ENCODE measurements at places on chromosomes 12 and 14. TPM values are rescaled to one million over a fixed set of nuclear protein-coding genes. Genes with fewer than 3 reads are reported as not detected.

RFX4 gene
- total RNA-seq = not detected

GRCh38 chr12:51636581-51636980, 45.5 kb downstream of the SCN8A start:
- no peak for DNase-seq
- H3K4me1 ChIP-seq = peaks cover 8% of the 10 kb centered on the region
- no peaks in the 10 kb centered on the region for H3K27me3 ChIP-seq
- no peaks in the 10 kb centered on the region for H3K36me3 ChIP-seq
- H3K27ac ChIP-seq = no peak overlapping the region

DNA sequence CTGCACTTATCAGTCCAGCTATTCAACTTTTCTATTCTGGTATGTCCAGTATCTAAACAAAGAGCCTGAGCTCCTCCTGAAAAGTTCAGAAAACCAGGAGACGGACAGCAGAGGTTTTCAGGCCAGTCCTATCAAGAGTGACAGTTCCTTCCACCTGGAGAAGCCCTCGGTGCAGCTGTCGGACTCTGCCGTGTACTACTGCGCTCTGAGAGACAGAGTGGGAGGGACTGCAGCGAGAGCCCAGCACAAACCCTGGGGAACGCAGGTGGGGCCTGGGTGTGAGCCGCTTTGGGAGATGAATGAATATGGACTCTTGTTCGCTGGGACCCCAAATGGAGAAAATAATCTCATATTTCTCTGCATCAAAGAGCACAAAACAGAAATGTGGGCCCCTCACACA, 329.8 kb upstream of the OR4E1 start:
- H3K27ac ChIP-seq = no peak overlapping the region
- no peaks in the 10 kb centered on the region for H3K4me1 ChIP-seq
- H3K4me3 ChIP-seq = no peak overlapping the region
- no peak for DNase-seq
- no peaks in the 10 kb centered on the region for H3K36me3 ChIP-seq

GRCh38 chr12:45235087-45236025, 19.5 kb downstream of the ANO6 start:
- no peaks in the 10 kb centered on the region for H3K36me3 ChIP-seq
- H3K27ac ChIP-seq = peak overlapping the region; percentile 90
- peak overlapping the region; percentile 1 for H3K4me3 ChIP-seq
- peaks cover 23% of the 10 kb centered on the region for H3K4me1 ChIP-seq

GRCh38 chr14:95488376-95489213, 27.9 kb downstream of the SYNE3 start:
- H3K27me3 ChIP-seq = no peaks in the 10 kb centered on the region
- peak overlapping the region; percentile 74 for H3K27ac ChIP-seq
- no peak overlapping the region for H3K4me3 ChIP-seq
- H3K36me3 ChIP-seq = no peaks in the 10 kb centered on the region
- peaks cover 25% of the 10 kb centered on the region for H3K4me1 ChIP-seq
- peak; percentile 64 for DNase-seq

- no peaks in the 10 kb centered on the region for H3K27me3 ChIP-seq
- H3K4me3 ChIP-seq = no peak overlapping the region
- DNase-seq = no peak
- H3K36me3 ChIP-seq = no peaks in the 10 kb centered on the region
- H3K4me1 ChIP-seq = no peaks in the 10 kb centered on the region
- H3K27ac ChIP-seq = no peak overlapping the region
Measured at GRCh38 chr12:130832561-130833209, 6.4 kb downstream of the STX2 start.

GRCh38 chr12:67048371-67048770, 220.8 kb upstream of the CAND1 start:
- no peaks in the 10 kb centered on the region for H3K4me1 ChIP-seq
- no peaks in the 10 kb centered on the region for H3K36me3 ChIP-seq
- H3K27me3 ChIP-seq = no peaks in the 10 kb centered on the region
- DNase-seq = no peak
- H3K4me3 ChIP-seq = no peak overlapping the region
- no peak overlapping the region for H3K27ac ChIP-seq
